T-helper 2 cell (primary cell): ENCODE measurements at places on chromosomes 13 and 19.

DNA sequence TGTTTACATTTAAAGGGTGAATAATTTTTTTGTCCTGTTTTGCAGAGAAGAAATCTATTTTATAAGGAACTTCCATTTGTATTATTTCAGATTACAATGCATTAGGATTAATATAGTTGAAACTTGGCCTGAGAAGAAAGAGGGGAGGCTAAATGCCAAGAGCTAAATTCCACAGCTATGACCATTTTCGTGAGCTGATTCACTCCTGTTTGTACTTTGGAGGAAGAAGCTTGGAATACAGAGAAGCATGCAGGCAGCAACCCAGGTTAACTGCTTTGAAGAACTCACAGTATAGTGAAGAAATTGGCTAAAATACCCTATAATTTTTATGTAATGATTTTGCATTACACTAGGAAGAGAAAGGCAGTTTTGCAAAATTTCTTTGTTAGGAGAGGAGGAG, 309.4 kb upstream of the KLF12 start:
- DNase-seq: no peak

DNA sequence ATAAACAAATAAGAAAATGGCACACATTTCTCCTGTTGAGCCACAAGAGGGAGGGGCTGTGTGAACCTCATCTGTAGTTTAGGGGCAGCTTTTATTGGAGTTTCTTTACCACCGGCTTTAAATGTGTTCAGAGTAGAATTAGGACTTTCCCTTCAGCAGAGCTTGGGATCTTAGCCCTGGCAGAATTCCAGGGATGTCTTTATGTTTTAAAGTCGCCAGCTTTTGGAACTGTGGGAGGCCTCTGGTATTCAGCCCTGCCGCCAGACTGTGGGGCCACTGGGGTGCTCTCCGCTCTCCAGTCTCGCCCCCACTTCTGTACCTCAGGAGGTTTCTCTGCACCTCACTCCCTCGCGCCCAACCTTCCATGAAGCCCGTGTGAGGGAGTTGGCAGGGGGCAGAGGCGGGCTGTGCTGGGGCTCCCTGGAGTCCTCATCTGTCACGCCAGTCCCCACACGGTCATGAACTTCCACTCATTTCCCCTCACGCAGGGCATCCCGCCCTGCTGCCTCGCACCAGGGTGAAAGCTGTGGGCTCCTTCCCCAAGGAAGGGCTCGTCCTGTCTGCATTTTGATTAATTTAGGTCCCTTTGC, 31.5 kb downstream of the CCDC8 start:
- no peak for DNase-seq

- no peak for DNase-seq
Observed at GRCh38 chr13:44954224-44954623, 35.0 kb downstream of the NUFIP1 start.

DNA sequence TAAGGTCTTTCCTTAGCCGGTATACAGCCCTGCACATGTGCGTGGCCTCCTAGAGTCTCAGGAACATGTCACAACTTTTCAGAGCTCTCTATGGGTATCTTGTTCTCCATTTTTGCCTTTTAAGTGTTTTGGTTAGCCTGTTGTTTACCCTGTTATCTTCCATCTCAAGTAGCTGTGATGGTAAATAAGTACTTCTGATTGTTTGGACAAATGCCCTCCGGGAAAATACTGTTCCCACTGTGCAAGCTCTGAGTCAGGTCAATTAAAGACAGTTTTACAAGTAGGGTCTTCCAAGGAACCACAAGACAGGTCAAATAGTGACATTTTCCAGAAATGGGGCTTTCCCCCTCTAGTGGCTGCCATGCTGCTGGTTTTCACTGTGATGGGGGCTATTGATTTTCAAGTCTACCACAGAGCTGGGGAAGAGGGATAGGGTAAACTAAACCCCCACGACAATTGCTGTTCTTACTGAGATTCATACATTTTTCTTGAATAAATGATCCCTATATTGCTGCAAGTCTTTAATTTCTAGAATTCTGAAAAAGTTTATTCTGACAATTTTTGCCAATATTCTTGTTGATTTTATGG, 109.5 kb downstream of the TM9SF2 start:
- no peak for DNase-seq

DNA sequence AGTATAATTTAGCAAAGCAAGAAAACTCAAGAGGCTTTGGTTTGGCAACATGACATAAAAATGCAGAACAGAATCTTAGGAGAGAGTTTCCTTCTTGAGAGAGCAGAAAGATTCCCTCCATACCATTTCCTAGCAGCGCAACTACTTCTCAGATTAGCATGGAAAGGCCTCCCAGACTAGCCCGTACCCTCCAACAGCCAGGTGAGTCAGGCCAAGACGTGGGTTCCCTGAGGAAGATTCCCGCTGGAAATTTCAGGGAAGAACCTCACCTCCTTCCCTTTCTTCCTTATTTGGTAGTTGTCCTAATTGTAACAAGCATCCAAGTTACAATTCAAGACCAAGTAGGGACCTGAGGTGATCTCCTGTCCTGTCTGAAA, 12.3 kb downstream of the COL4A2 start:
- no peak for DNase-seq

- DNase-seq: no peak
Observed at GRCh38 chr13:95784161-95784899, 107.4 kb downstream of the DNAJC3 start.

DNA sequence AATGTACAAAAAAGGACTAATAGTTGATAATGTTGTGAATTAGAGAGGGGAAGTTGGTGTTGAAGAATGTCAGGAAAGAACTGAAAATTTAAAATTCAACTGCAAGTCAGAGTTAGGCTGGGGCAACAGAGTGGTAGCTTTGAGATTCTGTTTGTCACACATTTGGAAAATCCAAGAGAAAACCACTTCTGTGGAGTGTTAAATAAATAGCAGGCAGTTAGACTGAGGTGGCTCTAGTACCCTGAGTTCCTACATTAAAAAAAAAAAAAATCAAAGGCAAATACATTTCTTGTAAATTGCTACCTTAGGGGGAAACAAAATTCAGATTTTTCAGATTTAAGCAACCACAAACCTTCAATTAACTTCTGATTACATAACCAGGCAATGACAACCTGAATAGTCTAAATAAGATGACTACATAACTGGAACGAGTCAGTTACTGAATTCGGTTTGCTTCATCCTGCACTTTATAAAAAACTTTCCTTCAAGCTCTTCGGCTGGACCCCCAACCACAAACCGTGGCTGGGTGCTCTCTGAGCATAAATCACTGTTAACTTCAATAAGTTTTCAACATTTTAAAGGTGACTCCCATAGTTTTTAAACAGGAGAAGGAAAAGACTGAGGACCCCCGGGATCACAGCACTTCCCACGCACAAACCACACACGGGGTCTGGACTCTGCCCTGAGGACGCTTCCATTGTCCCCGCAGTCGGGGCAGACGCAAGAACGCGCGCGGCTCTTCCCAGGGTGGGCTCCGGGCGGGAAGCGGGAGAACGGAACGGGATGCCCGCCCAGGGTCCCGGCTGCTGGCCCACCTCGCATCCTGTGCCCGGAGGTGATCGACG, 725 bp downstream of the ZNF682 start:
- peak; percentile 12 for DNase-seq

DNA sequence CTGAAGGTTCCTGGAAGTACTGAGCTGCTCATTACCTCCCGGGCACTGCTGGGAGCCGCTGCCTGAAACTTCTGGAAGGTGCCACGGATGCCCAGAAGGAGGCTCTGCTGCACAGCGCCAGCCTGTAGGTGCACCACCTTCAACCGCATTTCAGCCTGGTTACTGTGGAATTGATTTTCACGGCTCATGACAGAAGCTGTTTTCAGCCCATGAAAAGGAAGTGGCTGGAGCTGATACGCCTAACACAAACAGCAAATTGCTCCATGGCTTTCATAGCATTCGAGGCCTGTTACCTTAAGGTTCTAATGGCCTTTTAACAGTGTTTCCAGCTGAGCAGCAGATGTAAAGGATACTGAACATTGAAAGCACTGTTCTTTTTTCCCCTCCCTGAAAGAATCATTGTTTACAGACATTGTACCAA, 22.0 kb downstream of the GPC6 start:
- no peak for DNase-seq

DNA sequence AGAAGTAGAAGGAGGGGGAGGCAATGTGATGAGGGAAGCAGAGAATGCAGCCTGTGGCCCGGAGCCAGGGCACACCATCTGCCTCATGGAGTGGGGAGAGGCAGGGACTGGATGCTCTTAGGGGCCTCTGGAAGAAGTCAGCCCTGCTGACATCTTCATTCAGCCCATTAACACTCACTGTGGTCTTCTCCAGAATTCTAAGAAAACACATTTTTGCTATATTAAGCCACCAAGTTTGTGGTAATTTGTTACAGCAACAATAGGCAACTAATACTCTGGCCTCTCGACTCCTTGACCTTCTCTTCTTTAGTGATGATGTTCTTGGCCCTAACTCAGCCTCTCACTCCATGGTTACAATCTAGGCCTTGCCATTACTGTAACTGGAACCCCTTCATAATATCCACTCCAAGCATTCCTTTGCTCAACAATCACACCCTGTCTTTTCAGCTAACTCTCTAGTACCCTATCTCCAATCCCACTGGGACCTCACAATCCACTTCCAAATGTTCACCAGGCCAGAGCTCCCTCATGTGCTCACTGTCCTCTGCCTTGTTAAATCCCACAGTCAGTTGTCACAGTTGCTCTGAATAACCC, 98.5 kb downstream of the MIPEP start:
- DNase-seq: no peak

DNA sequence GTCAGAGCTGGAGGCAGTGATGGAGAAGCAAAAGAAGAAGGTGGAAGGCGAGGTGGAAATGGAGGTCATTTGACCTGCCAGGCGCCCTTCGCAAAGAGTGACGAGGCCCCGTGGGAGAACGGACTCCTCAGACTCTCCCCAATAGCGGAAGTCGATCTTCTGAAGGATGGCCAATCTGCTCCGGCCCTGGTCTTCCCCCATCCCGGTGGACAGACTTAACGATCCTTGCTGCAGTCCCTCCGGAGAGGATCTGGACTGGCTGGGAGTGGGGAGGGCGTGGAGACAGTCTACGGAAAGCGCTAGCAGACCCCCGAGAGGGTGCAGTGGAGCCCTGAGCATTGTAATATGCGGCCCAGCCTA, 11.9 kb downstream of the EPS8L1 start:
- no peak for DNase-seq

DNA sequence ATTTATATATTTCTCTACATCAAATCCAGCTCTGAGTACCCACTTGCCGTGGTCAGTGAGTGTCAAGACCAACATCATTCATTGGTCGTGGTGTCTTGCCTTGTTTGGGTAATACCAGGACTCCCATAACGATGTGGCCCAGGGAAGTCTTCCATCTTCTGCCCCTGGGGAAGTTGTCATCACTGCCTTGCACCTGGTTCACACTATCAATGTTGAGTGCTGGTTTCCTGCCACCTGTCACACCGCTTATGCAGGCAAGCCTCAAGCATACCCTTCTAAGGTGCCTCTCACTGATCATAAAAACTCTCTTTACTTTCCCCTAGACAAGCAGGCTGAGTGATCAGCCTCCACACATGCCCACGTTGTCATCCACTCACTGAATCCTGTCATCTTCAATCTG, 382.4 kb downstream of the KCTD12 start:
- DNase-seq: no peak

DNA sequence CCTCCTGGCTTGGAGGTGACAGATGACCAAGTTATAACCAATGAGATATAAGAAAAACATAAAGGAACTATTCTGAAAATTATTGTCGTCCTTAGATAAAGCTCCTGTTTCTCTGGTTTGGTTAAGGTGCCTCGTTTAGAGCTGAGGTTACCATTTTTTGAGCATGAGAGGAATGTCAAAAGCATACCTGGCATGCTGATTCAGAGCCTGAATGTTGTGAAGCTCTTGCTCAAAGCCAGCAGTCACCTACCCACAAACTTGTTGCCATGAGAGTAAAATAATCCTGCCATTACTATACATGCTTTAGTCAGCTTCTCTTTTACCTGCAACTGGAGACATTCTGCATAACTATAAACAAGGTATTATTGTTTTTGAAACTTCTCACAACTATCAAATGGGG, 1116.2 kb downstream of the DIAPH3 start:
- DNase-seq: no peak

DNA sequence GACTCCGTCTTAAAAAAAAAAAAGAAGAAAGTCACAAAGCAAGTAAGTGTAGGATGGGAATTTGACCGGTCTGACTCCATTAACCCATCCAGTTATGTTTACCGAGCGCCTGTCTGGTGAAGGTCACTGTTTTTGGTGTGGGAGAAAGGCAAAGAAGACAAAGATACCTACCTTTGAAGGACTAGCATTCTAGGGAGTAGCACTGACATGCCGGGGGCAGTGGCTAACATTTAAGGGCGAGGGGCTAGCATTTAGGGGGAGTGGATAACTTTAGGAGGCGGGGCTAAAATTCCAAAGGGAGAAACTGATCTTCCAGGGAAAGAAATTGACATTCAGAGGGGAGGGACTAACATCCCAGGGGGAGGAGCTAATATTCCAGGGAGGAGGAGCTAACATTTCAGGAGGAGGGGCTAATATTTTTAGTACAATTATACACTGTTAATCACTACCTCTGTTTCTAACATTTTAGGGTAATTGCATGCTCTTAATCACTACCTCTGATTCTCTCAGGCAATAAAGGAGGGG, 8.7 kb downstream of the GPR32 start:
- no peak for DNase-seq

DNA sequence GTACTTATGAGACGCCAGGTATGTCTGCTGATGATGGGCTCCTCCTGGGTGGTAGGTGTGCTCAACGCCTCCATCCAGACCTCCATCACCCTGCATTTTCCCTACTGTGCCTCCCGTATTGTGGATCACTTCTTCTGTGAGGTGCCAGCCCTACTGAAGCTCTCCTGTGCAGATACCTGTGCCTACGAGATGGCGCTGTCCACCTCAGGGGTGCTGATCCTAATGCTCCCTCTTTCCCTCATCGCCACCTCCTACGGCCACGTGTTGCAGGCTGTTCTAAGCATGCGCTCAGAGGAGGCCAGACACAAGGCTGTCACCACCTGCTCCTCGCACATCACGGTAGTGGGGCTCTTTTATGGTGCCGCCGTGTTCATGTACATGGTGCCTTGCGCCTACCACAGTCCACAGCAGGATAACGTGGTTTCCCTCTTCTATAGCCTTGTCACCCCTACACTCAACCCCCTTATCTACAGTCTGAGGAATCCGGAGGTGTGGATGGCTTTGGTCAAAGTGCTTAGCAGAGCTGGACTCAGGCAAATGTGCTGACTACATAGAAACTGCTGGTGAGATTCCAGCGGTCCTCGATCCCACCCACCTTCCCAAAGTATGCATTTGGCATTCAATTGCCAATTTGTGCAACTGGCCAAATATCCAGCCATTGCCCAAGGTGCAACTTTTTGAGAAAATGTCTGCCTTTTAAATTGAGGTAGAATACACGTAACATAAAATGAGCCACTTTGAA, 10.2 kb downstream of the OR2Z1 start:
- DNase-seq: peak; percentile 19
